ENCODE measurements at places on chromosomes 3 and 15.
A peak's percentile ranks its signal among the peaks of the same experiment; 100 is the strongest.

- peak; percentile 16 for DNase-seq
Observed at GRCh38 chr15:84955089-84955848, 26.4 kb upstream of the PDE8A start.

- DNase-seq = no peak
Observed at GRCh38 chr15:100536733-100537132, 8.0 kb upstream of the CERS3 start.

DNA sequence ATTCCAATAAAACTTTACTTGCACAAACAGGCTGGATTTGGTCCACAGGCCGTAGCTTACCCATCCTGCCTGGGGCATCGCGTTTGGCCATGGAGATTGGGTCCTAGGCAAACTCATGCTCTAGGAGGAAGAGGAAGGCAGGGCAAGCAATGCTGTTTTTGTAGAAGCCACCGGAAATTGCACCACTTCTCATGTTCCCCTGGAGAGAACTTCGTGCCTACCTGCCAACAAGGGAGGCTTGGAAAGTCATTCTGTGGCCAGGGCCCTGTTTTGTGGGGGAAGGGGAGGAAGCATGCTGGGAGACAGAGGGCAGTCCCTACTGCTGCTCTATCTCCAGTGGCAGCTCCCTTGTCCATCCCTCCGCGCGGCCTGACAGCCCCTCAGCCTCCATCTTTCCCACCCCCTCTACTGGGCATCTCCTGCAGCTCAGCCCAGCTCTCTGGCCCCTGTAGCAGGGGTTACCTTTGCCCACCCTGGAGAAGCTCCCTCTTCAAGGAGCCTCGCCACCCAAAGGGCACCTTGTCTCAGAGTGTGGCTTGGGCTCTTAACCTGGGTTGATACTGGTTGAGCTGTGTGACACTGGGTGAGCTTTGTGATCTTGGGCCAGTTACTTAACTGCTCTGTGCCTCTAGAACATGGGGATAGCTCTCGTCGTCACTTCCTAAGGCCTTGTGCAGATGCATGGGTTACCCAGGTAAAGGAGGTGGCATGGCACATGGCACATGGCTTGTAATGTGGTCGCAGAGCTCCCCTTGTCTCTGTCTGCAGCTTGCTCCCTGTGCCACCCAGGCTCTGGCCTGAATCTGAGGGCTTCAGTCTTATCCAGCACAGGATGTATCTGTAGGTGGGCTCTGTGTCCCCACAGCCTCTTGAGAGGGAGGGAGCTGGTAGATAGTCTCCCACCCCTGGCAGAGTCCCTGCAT, 6.1 kb downstream of the ABTB1 start:
- no peak for DNase-seq

- no peak for DNase-seq
Observed at GRCh38 chr3:187013159-187013716, 82.9 kb downstream of the ST6GAL1 start.

DNA sequence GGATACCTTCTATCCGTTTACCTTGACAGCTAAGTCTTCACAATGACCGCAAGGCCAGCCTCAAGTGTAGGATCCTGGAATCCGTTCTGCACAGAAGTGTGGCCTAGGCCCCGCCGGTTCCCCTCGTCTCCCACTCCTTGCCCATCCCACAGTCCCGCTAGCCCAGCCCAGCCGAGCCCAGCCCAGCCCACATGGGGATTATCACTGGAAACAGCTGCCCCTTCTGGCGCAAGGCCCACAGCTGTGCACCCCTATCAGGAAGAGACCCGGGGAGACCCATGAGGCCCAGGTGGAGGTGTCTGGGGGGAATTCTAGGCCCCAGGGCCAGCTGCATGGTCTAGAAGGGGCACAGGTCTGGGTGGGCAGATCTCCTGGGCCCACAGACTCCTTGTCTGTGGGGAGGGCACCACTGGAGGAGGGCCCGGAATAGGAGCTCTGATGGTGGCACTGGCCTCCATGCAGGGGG, 27.9 kb upstream of the KLF13 start:
- no peak for DNase-seq

GRCh38 chr3:106590216-106590615, 721.4 kb upstream of the CBLB start:
- DNase-seq = no peak

DNA sequence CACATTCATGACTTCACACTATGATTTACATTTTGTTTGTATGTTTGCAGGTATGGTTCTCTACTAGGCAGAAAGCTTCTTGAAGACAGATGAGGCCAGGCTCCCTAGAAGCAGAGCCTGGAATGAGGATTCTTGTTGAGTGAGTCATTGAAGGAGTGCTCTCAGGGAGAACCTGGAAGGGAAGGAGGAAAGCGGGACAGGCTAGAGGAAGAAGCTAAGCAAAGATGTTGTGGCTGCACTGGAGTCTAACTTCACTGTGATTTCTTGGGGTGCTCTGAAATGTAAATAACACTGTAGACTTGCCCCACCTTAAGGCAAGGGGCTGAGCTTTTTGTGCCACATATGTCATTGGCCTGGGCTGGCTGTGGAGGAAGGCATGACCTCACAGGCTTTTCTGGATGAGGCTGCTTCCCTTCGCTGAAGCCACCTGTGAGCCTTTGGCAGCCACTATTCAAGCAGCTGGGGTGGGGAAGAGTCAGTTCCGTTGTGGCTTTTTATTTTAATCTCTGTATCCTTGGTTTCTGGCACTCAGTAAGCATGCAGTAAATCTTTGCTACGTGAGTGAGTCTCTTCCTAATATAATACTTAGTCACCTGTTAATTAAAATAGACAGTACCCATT, 307.3 kb downstream of the SV2B start:
- no peak for DNase-seq

GRCh38 chr15:101050623-101051290, 131.6 kb downstream of the LRRK1 start:
- no peak for DNase-seq

DNA sequence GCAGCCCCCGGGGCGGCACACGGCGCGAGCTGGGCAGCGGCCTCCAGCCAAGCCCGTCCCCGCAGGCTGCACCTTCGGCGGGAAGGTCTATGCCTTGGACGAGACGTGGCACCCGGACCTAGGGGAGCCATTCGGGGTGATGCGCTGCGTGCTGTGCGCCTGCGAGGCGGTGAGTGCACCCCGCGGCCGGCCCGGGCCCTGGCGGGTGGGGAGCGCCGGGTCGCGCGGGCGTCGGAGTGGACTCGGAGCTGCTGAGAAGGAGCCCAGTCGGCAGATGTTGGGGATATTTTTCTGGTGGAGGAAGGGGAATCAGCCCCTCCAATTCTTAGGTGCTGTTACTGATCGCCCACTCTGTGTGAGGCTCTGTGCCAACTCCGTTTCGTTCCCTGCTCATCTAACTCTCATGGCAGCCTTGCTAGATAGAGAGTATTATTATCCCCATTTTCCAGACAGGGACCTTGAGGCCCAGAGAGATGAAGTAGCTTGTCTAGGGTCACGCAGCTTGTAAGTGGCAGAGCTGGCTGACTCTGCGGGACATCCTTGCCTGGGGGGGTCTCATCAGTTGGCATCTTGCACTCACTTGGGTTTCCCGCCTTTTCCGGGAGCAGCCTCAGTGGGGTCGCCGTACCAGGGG, 890 bp downstream of the CHRD start:
- no peak for DNase-seq

GRCh38 chr15:70611286-70611685, 152.1 kb downstream of the UACA start:
- no peak for DNase-seq

- no peak for DNase-seq
Observed at GRCh38 chr3:53531749-53532148, 37.3 kb downstream of the CACNA1D start.

- DNase-seq = no peak
Observed at GRCh38 chr3:64814351-64814750, 126.6 kb upstream of the ADAMTS9 start.

DNA sequence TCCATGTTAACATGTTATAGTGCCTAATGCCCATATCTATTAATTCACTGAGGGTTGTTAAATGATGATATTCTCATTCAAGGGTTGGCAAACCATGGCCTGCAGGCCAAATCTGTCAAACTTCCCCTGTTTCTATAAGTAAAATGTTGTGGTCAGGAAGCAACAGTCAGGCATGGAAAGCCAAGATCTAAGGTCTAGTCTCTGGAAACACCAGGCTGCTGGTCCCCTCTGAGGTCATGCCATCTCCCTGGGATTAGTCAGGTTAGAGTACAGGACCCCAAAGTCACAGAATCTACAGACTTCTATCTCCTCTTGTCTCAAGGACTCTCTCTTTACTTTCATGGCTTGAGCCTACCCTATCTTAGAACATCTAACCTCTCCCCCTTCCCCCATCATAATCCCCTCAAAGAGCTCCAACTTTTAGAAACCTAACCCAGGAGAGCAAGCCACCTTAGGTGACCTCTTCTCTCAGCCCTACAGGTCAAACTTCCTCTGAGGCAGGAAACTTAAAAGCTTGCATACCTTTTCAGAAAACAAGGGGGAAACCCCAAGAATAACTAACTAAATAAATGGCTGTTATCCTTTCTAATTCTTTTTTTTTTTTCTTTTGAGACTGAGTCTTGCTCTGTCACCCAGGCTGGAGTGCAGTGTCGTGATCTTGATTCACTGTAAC, 15.3 kb upstream of the HERC1 start:
- no peak for DNase-seq

DNA sequence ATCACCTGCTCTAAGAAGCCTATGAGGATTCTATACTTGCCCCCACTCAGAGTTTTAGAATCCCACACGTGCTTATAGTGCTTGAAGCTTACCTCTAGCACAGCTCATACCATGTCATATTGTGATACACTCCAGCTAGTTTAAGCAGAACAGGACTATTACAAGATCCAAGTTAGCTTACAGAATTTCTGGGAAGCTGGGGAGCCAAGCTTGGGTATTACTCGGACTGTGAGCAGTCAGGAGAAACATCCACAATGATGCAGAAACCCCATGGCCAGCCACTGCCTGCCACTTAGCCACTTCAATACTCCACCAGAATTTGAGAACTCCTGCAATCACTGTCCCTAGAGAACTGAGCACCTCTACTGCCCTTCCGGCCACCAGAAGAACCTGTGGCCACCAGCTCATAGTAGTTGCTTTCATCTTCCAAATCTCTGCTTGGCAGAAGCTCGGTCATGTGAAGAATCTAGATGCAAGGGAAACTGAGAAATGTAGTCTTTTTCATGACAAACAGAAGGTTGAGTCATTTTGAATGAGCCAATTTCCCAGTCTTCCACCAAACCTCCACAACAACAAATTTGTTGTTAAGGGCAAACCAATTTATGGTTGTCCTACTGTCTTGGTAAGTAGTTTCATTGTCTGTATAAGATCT, 27.7 kb upstream of the SSR3 start:
- no peak for DNase-seq

All from stimulated activated CD4-positive, alpha-beta T cell treated with anti-CD3 and anti-CD28 coated beads, TNF-alpha, amount 100 ng/mL, for 24 hours (primary cell).